Mucosa of descending colon (tissue), 3 donors: ENCODE measurements at places on chromosomes 11 and 22. TPM values are rescaled to one million over a fixed set of nuclear protein-coding genes. Genes with fewer than 3 reads are reported as not detected.
A peak's percentile ranks its signal among the peaks of the same experiment; 100 is the strongest.

HOATZ gene
- not detected for total RNA-seq

CD248 gene
- total RNA-seq = 37.7 TPM

NAALAD2 gene
- total RNA-seq = 0.92 TPM

MAP6 gene
- total RNA-seq = 1.9 TPM

MAPK8IP2 gene
- total RNA-seq = 0.64 TPM

ASPHD2 gene
- total RNA-seq = 2.7 TPM

BARX2 gene
- 10.8 TPM for total RNA-seq

SYT12 gene
- total RNA-seq = 0.09 TPM

KCNJ1 gene
- total RNA-seq = not detected

HTR3B gene
- total RNA-seq = not detected

DLG2 gene
- 11.1 TPM for total RNA-seq

GRCh38 chr22:30452861-30453260, 19.0 kb downstream of the SEC14L3 start:
- no peak for DNase-seq

DNA sequence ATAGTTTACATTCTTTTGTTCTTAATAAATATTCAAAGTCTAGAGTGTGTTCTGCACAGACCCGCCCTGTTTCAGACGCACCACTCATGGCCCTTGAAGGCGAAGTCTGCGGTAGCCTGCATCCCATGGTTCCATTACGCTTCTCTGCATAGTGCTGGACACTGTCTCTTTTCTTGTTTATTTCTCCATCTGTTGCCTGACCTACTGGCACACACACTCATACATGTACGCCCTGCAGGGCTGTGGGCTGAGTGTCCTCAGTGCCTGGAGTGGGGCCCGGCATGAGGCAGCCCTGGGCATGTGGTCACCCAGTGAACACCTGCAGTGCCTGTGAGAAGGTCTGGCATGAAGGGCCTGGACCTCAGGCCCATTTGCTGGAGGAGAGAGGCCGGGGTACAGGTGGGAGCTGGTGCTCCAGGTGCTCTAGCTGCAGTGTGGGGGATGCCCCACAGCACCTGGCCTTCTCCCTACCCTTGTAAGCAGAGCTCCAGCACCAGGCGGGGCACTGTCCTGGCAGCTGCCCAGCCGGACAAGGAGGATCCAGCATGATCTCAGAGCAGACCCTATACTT, 404.1 kb downstream of the TBC1D22A start:
- no peak for DNase-seq

- no peak for DNase-seq
Observed at GRCh38 chr11:12017243-12017678, 8.8 kb upstream of the DKK3 start.

DNA sequence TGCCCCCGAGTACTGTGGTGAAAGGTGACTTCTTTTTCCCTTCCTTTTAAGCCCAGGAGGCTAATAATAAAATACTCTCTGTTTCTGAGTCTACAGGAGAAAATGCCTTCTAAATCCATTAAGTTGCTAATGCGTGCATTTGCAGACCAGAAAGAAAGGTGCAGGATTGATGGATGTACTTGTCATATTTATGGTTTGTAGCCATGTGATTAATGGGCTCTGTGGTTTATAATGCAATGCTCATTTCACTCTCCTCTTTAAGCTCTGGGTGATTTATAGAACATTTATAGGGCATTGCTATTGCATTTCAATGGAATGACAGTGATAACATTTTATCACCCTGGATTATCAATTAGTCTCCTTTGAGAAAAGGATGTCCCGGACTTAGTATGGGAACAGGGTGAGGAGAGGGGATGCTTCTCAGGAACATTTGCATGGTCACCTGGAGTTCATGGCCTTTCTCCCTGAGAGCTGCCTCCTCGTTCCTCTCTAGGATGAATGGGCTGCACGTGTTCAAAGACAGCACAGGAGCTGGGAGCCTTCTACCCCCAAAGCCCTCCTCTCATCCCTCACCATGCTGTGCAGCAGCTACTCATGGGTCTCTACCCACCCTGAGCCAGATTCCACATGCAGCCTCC, 82.8 kb upstream of the HMGXB4 start:
- DNase-seq = no peak

- no peak for DNase-seq
Observed at GRCh38 chr11:33877038-33877437, 14.8 kb downstream of the LMO2 start.

- DNase-seq = peak; percentile 47
Observed at GRCh38 chr11:92964471-92964870, 5.0 kb upstream of the MTNR1B start.

- DNase-seq = no peak
Observed at GRCh38 chr11:35874751-35875450, 69.0 kb upstream of the LDLRAD3 start.

DNA sequence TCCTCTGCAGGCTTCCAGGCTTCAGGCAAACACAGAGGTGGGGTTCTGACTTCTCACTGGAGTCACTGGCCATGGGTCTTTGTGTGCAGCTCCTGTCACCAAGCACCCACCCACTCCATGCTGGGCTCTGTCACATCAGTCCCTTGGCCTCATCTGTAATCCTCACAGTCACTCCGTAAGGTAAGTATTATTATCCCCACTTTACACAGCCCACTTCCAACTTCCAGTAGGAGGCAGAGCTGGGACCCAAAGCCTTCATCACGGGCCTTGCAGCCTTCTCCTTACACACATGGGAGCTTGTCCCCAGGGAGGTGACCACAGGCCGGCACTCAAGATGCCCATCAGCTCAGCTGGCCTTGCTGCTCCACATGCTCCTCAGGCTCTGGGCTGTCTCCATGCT, 266.7 kb upstream of the B3GAT1 start:
- DNase-seq = no peak

DNA sequence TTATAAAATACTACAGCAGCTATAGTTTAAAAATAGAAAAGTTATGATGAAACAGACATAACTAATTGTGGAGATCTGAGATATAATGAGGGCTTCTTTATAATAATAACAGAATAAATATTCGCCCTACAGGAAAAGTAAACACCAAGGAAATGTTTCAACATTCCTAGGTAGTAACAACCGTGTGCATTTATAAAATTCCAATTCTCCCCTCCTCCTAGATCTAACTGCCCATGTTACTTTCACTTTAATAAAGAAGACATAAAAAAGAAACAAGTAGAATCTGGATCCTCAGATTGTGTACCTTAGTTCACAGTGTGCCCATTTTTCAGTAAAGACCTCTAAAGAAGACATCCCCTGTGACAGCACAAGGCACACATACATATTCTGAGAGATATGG, 57.8 kb upstream of the MN1 start:
- no peak for DNase-seq

GRCh38 chr22:11627436-11627797, 3900.6 kb upstream of the OR11H1 start:
- DNase-seq = peak; percentile 26

DNA sequence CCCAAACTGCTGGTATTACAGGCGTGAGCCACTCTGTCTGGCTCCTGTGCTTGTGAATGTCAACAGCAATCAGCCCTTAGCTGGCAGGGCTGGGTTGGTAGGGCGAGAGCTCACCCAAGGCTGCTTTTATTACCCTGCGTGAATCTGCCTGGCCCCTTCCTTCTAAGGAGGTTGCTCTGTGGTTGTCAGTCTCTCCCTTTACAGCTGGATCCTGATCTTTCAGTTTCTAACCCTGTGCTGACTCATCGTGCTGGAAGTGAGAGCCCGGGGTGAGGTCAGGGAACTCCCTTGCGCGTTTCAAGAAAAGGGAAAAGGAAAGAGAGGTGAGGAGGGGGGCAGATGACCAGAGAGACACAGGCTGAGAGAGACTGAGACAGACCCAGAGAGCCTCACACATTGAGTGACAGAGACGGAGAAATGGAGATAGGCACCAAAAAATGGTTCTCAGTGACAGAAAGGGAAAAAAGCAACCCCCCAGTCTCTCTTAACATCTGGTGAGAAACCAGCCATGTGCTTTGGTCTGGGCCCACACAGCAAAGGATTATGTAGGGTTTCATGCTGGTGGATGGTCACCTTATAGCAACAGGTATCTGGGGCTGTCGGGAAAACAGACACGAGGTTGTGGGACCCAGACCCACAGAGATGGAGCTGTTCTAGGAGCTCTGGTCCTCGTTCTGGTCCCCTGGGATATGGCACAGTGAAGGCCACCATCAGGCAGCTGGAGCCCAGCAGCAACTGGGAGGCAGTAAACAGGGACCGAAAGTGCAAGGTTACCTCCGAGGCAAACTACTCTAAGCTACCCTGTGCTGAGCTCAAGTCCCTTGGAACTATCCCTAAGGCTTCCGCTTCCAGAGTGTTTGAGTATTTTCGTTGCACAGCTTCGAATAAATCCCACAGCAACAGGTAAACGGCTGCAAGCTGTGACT, 2.5 kb downstream of the TCN2 start:
- DNase-seq = peak; percentile 79

DNA sequence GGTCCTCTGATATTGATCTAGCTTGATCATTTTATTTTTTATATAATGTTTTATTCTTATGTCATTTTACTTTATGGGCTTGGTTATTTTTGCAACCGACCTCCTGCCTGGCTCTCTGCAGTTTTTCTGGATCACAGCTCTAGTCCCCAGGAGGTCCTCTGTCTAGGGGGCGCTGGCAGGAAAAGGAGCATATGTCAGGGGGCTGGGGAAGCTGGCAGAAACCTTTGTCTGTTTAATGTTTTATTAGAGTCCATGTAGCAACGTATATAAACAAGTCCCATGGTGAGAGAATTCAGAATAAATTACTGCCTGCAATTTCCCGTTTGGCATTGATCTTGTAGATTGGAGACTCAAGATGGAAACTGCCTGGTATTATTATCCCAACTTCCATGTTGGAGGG, 133.5 kb upstream of the ZBED5 start:
- no peak for DNase-seq
